ENCODE measurements at places on chromosomes 16 and 17. TPM values are rescaled to one million over a fixed set of nuclear protein-coding genes. Genes with fewer than 3 reads are reported as not detected.

Gene GPR139
- not detected for total RNA-seq

Gene SENP3
- 56.5 TPM for total RNA-seq

Gene KRT20
- not detected for total RNA-seq

Gene MEIOC
- not detected for total RNA-seq

GRCh38 chr17:50113624-50114320 is 16.2 kb downstream of the SAMD14 start:
- no peak for DNase-seq

DNA sequence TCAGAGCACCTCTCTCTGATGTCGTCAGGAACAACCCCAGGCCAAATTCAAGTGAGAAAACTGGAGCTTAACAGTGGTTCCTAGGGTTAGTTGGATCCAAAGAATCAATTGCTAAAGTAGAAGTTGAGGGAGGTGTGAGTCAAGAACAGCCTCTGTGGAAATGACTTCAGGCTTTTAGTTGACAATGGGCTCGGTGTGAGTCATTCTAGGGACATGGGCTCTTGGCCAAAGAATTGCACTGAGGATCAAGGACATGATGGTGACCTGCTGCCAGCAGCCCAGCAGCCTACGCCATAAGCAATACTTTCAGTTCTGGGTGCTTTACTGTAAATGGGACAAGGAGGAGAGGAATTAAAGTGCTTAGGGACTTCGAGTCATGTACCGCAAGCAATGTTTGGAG is 32.1 kb upstream of the SMURF2 start:
- peak; percentile 95 for DNase-seq

GRCh38 chr16:86514481-86515376 is 4.4 kb downstream of the FOXF1 start:
- no peak for DNase-seq

DNA sequence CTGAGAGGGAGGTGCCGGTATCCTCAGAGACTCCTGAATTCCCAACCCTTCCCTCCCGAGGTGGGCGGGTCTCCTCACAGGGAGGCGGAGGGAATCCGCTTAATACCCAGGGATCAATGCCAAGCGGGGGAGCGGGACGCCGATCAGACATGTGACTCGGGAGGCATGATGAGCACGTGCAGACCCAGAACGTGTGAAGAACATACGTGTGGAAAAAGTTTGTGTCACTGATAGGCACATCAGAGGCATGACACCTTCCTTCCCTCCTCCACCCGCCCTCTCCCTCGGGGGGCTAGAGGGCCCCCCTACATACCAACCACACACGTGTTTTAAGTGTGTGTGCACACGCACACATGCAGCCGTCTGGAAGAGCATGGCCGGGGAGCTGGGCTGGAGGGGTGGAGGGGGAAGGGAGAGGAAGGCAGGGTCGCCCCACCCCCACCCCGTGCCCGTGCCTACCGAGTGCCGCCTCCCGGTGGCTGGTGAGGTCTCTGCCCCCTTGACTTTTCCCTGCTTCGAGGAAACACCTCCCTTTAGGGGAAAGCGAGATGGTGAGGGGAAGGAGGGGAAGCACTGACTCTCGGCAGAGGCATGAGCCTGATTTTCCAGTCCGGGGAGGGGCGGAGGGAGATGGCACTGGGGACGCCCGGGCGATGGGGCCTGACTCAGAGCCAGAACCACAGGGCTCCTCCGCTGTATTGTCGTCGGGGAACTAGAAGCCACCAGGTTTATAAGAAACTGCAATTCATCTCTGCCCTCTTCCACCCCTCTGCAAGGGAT is 12.1 kb upstream of the TBX21 start:
- no peak for DNase-seq

DNA sequence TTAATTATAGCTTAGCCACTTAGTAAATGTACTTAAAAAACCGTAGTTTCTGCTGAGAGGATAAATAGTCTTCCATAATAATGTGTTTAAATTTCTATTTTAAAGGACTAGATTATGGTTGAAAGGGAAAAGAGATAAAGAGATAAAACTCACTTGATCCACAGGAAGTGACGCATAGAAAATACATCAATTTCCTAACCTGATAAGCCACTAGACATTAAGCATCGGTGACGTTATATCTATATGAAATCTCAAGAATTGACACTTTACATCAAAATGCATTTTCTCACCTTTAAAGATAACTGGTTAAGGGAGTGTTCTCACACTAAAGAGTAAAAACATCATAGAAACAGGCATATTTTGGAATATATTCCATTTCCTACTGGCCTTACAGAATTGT is 5.8 kb downstream of the FBXO47 start:
- no peak for DNase-seq

DNA sequence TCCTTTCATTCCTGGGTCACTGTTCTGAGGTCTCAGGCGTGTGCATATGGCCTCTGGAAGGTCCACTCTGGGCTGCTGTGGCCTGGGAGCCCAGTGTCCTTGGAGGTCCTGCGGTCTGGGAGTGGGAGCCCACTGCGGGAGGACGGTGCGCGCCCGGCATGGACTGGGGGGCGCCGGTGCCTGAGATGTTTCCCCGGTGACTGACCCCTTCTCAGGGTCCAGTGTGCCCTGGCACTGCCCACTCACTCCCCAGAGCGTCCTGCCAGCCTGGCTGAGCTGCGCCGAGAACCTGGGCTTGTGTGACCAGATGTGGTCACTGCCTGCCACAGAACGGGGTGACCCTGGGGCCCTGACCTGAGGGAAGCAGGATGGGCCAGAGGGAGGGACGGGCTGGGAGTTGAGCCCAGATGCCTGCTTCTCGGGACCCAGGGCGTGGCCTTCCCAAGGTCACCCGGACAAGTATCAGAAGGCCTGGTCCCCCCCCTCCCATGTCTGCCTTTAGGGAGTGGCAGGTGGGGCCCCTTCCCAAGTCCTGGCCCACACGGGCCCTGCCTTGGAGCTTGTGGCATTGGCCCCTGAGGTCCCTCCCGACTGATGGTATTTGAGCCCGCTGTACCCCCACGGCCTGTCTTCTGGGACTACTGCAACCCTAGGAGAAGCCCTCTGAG is 1.1 kb upstream of the RHBDL1 start:
- DNase-seq = no peak

GRCh38 chr16:24858219-24859041 is 12.7 kb downstream of the SLC5A11 start:
- DNase-seq = peak; percentile 49

- peak; percentile 77 for DNase-seq
These were observed 128.4 kb upstream of the TNRC6C start for GRCh38 chr17:77829843-77830799.
